A549 treated with GW870086 at 1 μM for 4 hours (cell line): ENCODE measurements at places on chromosomes 6 and 20. TPM values are rescaled to one million over a fixed set of nuclear protein-coding genes. Genes with fewer than 3 reads are reported as not detected.

The CST5 gene
- total RNA-seq, result not detected in 5 replicates

The SNAP91 gene
- total RNA-seq, result 0.10 to 0.30 TPM (median 0.20 TPM) in 4 of 5 replicates, not detected in the other

The SLPI gene
- 10.3 to 12.4 TPM (median 11.8 TPM) in 5 replicates for total RNA-seq

The VSTM2L gene
- 11.0 to 15.4 TPM (median 13.0 TPM) in 5 replicates for total RNA-seq

The FAM135A gene
- 9.1 to 19.1 TPM (median 16.1 TPM) in 5 replicates for total RNA-seq

The NKAIN2 gene
- total RNA-seq, result not detected in 5 replicates

The MROH8 gene
- total RNA-seq, result 0.45 to 1.7 TPM (median 1.0 TPM) in 5 replicates

The CNBD2 gene
- 5.6 to 7.1 TPM (median 6.2 TPM) in 5 replicates for total RNA-seq

The PTK7 gene
- total RNA-seq, result 3.7 to 5.3 TPM (median 4.4 TPM) in 5 replicates

The PREP gene
- total RNA-seq, result 33.6 to 37.4 TPM (median 36.9 TPM) in 5 replicates

The RIMS1 gene
- total RNA-seq, result 0.02 TPM in 1 of 5 replicates, not detected in the others

The FAM83C gene
- 0.06 to 0.14 TPM (median 0.08 TPM) in 5 replicates for total RNA-seq

The CST8 gene
- not detected in 5 replicates for total RNA-seq

The EFHC1 gene
- 8.1 to 13.3 TPM (median 12.2 TPM) in 5 replicates for total RNA-seq

The TLDC2 gene
- not detected in 5 replicates for total RNA-seq

The VSX1 gene
- total RNA-seq, result 0.43 to 1.1 TPM (median 0.61 TPM) in 5 replicates

The VWA7 gene
- 1.2 to 2.0 TPM (median 1.5 TPM) in 5 replicates for total RNA-seq
